Stimulated activated CD8-positive, alpha-beta memory T cell treated with anti-CD3 and anti-CD28 coated beads, Interleukin-15, amount 100 ng/mL, for 4 hours (primary cell): ENCODE measurements at places on chromosomes 2 and 18.

DNA sequence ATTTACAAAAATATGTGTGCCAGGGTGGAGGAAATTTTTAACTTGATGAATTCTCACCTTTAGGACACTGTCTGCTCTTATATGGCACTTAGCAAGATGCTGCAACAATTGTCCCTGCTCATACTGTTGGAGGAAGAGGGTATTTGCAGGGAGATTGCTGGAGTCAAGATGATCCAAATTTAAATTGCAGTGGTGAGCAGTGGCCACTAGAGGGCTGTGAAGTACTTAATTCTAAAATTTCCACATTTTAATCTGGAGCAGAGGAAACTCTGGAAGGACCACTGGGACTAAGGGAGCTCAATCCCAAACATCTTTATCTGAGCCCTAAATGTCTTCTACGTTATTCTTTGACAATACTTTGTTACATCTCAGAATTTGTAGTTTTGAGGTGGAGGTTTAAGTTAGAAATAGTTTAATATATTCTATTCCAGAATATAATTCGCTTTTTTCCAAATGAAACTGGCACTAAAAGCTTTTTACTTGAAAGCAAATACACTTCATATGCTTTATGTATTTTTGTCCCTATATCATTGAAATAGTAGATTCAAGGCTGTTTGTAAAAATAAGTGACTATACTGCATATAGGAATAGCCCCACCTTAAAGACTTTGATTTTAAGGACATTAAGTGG is 33.0 kb upstream of the PTH2R start:
- no peak for DNase-seq

- DNase-seq, result no peak
Observed at GRCh38 chr2:138689705-138690104, 90.5 kb downstream of the NXPH2 start.

- no peak for DNase-seq
Observed at GRCh38 chr2:63862806-63863205, 21.1 kb downstream of the UGP2 start.

- no peak for DNase-seq
Observed at GRCh38 chr2:54079331-54079730, 36.1 kb upstream of the ACYP2 start.

GRCh38 chr2:222693837-222694236 is 22.4 kb downstream of the MOGAT1 start:
- no peak for DNase-seq

DNA sequence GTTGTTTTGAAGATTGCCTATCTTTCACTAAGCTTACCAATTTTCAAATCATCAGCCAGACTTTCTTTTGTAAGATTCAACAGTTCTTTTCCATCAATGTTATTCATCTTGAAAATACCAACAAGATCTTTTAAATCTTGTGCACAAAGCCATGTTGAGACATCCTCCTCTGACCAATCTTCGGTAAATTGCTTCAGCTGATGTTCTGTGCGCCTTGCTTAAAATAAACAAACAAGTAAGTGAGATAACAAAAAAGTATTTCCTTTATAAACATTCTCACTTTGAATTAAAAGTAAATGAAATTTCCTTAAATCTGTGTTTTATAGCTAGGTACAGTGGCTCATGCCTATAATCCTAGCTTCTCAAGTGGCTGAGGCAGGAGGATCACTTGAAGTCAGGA is 30.3 kb downstream of the WDSUB1 start:
- no peak for DNase-seq

DNA sequence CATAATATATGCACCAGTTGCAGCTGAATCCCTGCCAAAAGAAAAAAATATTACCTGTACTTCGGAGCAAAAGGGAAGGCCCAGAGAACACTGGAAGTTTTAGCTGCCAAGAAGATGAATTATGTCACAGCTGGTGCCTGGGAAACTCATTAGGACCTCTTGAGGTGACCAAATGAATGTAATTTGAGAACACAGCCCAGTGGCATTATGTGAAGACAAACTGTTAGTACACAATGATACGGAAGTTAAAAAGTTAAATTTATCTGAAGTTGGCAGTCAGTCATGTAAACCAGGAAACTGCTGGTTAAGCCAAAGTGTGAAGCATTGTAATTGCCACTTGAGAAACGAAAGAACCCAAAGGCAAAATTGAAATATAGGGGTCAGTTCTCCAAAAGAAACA is 80.7 kb downstream of the EML4 start:
- no peak for DNase-seq

GRCh38 chr2:11296401-11296800 is 48.0 kb downstream of the ROCK2 start:
- no peak for DNase-seq

DNA sequence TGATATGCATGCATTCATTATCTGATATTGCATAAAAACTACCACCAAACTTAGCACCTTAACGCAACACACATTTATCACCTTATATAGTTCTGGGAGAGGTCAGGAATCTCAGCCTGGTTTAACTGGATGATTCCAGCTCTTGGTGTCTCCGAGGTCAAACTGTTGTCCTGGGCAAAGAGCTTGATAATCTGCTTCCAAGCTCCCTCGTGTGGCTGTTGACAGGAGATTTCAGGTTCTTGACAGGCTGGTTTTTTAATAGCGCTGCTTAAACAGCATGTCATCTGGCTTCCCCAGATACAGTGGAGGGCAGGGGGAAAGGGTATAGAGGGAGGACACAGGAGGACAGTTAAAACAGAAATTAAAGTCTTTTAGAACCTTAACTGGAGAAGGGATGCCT is 785.0 kb downstream of the CNTNAP5 start:
- DNase-seq, result no peak

DNA sequence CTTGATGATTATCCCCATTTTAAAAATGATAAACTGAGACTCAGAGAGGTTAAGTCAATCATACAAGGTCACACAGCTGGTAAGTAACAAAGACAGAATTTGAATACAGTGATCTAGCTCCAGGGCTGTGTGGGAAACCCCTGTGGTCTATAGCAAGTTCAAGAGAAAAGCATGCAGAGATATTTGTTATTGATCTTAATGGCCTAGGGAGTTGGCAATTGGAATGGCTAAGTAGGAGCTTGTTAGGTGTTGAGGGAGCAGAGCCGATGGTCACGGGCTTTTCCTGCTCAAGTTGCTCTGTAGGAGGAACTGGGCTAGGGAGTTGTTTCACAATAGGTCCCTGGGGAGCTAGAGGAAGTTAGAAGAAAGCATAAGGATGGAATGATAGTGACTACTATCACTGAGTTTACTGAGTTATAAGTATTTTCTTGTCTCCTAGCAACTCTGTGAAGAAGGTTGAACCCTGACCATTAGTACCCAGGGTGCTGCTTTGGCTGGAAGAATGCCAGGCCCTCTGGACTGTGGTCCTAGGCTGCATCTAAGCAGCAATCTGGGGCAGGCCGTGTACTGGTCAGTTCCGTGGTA is 30.0 kb downstream of the RNF125 start:
- DNase-seq, result no peak

DNA sequence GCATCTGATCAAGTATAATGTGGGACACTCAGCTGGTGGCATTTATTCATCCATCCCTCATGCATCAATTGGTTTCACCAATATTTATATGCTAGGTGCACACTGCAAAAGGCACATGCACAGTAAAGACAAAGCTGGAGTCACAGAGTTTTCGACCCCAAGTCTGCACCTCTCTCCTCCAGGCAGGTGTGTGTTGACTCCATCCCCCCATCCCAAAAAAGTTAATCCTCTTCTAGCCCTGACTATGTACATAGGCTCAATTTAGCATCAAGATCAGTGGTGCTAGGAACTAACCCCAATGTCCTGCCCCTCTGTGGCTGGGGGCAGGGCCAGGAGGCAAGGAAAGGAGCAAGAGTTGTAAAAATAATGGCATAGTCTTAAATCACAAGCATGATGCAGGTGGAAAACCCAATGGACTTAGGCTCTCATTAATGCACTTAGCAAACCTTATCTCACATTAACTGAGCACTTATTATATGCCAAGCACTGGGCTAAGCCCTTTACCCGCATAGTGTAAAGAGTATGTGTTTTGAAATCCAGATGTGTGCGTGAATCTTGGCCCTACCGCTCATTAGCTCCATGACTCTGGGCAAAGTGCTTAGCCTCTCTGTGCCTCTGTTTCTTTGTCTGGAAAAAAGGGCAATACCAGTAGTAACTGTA is 3.1 kb downstream of the EVA1A start:
- DNase-seq, result no peak

GRCh38 chr2:62412347-62412742 is 93.7 kb downstream of the TMEM17 start:
- no peak for DNase-seq

DNA sequence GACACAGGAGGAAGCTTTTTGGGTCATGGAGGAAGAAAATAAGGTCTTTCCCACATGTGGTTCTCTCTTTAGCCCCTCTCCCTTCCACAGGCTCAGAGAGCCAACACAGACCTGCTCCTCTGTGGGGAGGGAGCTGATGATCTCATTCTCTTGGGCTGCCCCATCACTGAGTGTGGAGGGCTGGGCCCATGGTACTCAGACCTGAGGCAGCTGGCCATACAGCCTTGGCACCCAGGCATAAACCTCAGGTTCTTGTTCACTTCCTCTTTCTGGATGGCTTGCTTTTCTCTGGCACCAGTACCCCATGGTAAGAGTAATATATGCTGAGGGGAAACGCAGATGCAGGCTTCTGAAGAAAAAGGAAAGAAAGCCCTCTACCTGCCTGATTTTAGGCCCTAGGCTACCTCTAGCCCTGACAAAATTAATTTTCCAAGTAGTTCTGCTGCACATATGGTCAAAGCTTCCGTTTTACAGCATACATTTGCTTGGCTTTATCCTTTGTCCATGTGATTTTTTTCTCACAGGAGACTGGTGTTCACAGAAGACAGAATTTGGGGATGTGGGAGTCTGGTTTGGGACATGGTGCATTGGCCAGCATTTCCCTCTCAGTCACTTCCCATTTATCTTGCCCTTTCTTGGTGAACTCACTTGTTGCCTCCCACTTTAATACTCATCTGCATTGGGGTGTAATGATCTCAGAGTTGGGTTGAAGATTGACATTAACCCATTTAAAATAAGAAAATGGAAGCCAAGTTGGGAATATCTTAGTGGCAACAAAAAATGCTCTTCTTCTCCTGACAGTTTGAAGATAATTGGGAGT is 11.1 kb downstream of the DHRS9 start:
- no peak for DNase-seq

DNA sequence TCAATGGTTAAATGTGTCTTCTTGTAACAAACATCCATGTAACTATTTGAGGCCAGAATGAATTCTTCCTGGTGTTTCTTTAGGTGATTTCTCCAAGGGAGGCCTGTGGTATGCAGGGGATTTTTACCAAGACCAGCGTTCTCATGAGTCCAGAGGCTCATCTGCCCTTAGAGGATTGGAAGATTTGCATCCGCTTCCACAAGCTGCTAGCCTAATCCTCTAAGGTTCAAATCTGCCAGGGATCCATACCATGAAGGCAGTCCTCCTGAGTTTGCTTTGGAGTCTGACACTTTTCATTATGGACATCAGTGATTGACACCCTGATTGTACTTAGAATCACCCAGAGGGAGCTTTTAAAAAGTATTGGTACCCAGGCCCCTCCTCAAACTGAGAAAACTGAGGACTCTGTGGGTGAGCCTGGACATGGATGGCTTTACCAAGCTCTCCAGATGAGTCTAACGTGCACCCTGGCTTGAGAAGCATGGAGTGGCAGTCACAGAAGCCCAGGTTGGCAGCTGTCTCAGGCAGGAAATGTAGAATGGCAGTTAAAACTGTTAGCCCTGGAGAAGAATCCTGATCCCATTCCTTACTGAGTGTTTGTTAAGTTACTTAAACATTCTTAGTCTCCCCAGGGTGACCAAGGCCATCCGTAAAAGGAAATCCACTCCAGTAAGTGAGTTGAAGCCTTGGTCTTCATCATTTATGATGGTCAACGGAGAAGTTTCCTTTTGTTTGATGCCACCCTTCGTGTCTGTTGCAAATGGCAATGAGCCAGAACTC is 95.3 kb upstream of the RMDN2 start:
- DNase-seq, result no peak

DNA sequence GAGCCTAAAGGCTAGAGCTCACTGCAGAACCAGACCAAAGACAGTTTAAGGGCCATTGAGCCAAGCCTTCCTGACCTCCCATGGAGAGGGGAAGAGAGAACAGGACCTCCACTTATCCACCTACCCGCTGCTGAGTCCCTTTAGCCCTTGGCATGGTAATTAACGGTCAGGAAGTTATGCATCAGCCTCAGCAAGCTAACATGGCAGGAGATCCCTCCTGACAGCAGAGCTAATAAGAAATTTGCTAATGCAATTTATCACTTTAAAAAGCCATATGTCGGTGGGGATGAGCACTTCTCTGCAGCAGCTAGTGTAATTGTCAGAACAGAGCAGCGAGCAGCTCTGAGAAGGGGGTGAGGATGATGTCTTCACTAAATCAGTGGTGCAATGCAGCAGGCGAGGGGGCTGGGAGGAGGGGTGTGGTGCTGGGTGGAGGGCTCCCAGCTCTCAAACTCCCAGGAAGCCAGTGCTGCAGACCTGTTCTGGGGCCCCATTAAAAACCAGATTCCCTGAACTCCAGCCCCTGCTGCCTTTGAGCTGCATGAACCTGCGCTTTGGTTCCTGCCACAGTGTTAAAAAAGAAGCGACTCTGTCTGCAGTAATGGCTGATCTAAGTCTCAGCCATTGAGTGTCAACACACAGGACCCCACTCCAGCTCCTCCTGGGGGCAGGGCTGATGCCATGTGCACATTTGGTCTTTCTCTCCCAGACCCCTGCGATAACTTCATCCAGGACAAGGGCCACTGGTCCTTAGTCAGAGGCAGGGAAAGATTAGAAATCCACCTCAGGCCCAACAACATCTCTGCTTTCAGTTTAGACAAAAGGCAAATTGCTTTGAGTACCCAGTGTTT is 84.2 kb upstream of the STPG4 start:
- no peak for DNase-seq

DNA sequence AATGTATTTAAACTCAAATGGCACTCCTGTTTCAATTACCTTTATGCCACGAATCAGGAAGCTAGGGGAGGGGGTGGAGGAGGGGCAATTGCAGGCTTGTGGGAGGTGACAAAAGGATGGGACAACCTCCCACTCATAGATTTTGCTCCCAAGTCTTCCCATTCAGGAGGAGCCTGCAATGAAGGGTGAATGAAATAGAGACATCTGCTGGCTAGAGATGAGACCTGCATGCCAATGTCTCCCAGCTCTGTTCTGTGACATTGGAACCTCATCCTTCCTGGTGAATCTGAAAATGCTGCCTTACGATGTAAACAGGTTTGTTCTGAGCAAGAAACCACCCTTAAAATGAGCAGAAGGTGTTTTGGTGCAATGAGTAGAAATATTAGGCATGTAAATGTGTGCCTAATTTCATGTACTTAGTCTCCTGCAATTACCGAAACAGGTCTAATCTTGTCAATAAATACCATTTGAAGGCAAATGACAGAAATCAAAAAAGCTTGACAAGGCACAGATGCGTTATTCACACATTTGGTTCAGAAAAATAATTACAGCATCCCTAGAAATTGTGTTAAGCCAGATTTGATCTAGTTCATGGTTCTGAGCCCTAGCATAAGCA is 2.7 kb upstream of the PID1 start:
- DNase-seq, result no peak
